ENCODE measurements at places on chromosomes 13 and 19.

GRCh38 chr19:8252922-8253589 lies 43.9 kb downstream of the CERS4 start:
- DNase-seq, result peak; percentile 72

DNA sequence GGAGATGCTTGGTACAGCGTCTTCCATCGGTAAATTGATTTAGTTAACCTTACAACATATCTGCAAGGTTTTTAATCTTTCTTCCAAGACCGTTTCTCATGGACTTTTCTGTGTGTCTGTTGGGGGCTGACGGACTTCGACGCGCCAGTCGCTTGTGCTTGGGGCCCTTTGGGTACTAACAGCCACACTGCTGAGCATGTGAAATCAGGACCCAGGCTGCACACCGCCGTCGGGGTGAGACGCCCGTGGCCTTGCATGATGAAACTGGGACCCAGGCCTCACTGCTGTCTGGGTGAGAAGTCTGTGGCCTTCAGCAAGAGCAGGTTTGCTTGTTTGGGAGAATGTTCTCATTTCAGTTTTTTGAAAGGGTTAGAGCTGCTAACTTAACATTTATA lies 9.8 kb downstream of the ATP4B start:
- DNase-seq, result no peak

DNA sequence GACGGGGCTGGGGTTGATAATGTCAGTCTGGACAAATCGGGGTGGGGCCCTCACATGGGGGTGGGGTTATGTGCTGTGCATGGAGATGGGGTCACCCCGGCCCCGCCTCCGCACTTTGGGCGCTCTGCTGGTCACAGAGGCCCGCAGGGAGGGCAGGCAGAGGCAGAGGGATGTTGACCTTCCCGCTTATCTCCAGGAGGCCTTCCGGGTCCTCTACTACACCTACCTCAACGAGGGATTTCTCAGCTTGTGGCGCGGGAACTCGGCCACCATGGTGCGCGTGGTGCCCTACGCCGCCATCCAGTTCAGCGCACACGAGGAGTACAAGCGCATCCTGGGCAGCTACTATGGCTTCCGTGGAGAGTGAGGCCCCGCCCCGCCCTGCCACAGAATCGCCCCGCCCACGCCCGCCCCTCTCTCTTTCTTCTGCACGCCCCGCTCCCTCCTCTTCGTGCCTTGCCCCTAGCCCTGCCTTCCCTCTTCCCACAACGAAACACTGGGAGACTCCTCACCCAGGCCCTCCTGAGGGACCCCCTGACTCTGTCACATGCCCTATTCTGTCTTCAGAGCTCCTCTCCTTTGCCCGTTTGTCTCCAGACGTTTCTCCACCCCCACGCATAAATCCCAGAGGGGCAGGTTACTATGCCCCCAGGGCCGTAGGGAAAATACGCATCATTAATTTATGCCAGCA lies 32.8 kb downstream of the TMEM161A start:
- no peak for DNase-seq

- no peak for DNase-seq
These were observed 14.1 kb downstream of the BRD4 start for GRCh38 chr19:15318241-15318691.

DNA sequence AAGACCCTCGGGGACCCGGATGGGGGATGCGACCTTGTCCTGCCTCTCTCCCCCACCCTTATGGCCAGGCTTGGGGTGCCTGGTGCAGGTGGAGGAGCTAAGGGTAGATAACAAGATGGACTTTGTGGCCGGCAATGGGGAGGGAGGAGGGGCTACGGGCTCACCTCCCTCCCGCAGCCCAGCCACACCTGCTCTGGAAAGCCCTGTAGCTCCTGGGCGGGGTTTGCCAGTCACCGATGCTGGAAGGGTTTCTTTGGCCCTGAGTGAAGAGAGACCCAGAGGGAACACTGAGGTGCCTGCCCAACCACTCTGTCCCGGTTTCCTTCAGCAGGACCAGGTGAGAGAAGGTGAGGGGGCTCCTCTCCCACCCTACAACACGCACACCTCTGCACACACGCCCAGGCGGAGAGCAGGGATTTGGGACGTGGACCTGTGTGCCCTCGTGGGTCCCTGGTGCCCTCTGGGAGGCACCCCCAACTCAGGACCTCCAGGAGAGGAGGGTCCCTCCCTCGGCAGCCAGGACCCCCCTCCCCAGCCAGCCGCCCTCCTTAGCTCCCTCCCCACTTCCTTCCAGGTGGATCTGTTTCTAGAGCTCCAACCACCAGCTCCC lies at the start of gene FUT2:
Gene FUT2 (plus strand): TSS at position 229 of the 610 bp plus-strand sequence. CDS start 6,986 bp downstream, outside the sequence.
- DNase-seq, result no peak

- DNase-seq, result no peak
These were observed 224.9 kb downstream of the FGF9 start for GRCh38 chr13:21895779-21896178.

DNA sequence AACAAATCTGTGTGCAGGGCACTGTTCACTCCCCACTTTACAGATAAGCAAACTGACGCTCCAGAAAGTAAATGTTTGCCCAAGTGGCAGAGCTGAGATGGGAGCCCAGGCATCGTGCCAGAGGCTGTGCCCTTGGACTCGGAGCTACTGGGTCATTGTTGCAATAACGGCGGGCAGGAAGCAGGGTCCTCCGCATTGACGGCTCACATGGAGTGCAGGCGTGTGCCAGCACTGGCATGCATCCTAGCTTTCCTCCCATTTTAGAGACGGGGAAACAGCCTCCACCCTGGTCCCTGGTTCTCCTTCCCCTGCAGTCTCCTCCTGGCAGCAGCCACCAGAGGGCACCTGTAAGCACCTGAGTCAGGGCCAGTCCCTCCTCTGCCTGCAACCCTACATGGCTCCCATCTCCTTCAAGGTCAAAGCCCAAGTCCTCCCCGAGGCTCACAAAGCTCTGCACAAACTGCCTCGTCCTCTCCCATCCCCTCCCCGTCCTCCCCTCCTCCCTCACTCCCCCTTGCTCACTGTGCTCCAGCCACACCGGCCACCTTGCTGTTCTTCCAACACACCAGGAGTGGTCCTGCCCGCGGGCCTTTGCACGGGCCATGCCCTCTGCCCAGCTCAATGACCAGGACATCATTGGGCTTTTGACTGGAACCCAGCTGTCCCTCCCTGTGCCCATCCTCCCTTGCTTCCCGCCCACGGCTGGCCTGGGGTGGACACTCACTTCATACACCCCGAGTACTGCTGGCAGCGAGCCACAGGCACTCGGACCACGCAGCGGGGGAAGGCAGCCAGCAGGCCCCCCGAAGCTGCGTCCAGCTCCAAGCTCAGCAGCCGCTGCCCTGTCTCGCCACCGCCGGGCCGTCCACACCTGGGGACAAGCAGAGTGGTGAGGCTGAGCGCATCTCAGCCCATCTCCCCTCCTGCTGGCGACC lies 7.7 kb upstream of the LRG1 start:
- DNase-seq, result peak; percentile 16

GRCh38 chr19:29044037-29044436 lies 168.9 kb downstream of the UQCRFS1 start:
- no peak for DNase-seq

GRCh38 chr13:23500849-23501248 lies 67.3 kb upstream of the SACS start:
- peak; percentile 25 for DNase-seq

DNA sequence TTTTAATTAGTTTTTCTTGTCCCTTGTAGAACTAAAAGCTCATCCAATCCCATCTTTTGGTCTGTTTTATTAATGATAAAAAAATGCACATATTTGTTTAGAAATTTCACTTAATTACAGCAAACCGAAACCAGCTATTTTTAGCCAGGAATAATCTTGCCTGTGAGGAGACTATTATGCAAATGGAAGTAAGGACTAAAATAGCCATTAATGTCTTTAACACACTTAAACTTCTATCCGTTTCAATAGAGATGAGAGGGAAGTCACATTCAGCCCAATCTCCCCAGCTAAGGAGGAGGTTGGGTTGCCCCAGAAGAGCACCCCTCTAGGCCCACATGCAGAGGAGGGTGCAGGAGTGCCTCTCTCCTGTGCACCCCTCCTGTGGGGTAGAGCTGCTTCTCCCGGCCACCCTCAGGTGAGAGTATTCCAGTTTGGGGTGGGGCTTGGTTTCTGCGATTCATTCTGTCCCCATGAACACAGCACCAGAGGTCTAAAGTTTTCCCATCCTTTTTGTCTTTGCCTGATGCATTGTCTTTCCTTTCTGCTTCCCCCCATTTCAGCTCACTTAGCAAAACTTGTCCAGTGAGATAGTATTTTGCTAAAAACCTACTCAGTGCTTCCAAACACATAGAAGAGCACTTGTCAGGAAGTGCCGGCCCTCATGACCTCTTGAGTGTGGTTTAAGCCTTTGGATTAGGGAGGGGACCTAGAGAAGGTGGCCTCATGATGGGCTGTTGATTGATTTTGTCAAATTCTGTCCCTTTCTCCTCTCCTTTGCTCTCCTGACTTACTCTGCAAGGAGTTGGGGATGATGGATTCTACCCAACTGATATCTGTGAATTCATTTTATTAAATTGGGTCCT lies 28.2 kb downstream of the FGF9 start:
- no peak for DNase-seq

DNA sequence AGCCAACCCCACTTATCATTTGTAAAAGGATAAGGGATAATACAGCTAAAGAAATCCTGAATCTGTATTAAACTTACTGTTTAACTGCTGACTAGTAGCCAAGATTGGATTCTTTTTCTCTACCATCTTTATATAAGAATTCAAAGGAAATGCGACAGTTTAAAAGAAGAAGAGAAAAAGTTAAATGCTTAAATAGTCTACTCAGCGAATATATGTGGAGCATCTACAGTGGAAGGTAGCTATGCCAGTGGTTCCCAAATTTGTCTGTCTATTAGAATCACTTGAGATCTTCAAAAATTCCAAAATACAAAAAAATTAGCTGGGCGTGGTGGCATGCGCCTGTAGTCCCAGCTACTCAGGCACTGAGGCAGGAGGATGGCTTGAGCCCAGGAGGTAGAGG lies 60.8 kb upstream of the KLF5 start:
- DNase-seq, result no peak

DNA sequence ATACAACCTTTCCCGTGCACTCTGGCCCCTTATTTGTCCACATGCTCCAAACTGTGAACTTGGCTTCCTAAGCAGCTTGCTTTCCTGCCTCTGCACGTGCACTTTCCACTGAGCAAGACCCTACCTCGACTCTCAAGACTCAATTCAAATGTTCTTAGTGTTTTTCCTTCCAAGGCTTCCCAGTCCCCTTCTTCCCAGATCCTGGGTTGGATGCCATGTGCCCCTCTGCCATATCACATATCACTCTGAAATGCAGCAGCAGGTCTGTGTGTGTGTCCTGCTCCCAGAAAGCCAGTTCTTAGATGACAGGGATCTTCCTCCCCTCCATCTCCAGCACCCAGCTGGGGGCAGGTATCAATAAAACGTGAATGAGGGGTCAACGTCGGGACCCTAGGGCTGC lies 3.0 kb downstream of the ZNF557 start:
- no peak for DNase-seq

GRCh38 chr19:43353606-43354304 lies at the start of gene CD177:
Gene CD177 (plus strand): TSS chr19:43353686. CDS start chr19:43353715, 29 bp downstream.
- no peak for DNase-seq

DNA sequence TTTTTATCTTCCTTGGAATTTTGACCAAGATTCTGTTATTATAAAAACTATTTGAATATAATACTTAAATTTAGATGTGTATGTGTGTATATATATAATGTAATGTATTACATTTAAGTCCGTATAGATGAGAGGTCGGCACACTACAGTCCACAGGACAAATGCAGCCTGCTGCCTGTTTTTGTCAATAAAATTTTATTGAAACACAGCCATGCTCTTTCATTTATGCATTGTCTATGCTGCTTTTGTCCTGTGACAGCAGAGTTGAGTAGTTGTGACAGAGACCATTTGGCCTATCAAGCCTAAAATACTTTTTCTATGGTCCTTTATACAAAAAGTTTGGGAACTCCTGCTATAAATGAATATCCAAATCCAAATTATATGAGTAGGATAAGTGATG lies 69.7 kb downstream of the PCCA start:
- DNase-seq, result no peak

- DNase-seq, result no peak
These were observed 194.6 kb downstream of the POSTN start for GRCh38 chr13:37403776-37404527.

GRCh38 chr19:2139385-2140137 lies 11.8 kb downstream of the AP3D1 start:
- DNase-seq, result no peak

- no peak for DNase-seq
These were observed 5.7 kb upstream of the SPACA4 start for GRCh38 chr19:48600679-48601417.

All from ACHN (cell line).